Suppressor macrophage (primary cell): ENCODE measurements at places on chromosomes 2 and 18.

- no peak for DNase-seq
Observed at GRCh38 chr2:217402761-217403383, 543.0 kb upstream of the TNP1 start.

DNA sequence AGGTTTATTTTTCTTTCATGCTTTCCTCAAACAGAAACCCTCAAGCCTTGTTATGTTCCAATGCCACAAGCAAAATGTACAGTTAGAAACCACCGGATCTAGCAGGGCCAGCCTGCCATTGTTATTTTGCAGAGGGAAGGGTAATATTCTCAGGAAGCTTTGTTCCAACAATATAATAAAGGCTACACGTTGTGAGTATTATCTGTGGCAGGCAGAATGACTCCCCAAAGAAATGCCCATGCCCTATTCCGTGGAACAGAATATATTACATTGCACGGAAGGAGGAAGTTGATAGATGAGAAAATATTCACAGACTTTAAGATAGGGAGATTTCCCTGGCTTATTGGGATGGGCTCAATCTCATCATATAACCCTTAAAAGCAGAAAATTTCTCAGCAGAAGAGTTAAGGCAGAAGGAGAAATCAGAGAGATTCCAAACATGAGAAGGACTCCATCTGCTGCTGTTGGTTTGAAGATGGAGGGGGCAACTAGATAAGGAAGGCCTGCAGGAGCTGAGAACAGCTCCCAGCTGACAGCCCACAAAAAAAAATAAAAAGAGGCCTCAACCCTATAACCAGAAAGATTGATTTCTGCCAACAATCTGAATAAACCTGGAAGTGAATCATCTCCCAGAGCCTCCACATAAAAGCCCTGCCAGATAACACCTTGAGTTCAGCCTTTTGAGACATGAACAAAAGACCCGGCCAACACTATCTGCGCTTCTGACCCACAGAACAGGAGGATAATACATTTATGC, 466.6 kb downstream of the LPIN1 start:
- no peak for DNase-seq

DNA sequence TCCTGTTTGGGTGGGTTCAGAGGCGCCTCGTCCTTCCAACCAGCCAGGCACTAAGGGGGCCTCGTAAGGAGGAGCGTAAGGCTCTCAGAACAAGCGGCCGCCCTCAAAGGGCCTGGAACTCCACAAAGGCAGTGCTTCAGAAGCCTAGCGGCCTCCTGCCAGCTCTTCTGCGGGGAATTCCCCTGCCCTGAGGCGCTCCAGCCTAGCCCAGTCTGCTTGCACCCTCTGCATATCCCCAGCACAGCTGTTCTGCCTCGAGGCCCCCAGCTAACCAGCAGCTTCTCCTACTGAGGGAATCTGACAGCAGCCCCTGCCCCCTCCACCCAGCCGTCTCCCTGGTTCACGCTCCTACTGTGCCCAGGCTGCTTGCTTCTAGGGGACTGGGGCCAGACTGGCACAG, 265.9 kb downstream of the TFCP2L1 start:
- no peak for DNase-seq

- DNase-seq: peak; percentile 75
Observed at GRCh38 chr2:71070294-71071093, 2.0 kb downstream of the NAGK start.

DNA sequence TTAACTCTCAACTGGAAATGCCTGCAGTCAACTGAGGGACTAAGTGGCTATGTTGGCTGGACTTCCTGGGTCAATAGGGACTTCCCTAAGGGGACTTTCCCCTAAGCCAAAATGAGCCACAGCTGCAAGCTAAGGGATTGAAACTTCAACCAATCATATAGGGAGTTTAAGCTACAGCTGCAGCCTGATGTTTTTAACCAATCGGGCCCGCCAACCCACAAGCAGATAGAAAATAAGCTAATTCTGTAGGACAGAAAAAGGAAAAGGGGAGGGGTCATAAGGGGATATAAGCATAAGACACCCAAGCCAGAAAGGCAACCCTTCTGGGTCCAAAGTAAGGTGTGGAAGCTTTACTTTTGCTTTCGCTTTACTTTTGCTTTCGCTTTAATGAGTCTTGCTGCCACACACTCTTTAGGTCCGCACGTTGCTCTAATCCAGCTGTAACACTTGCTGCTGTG, 927.5 kb downstream of the ERBB4 start:
- DNase-seq: no peak

DNA sequence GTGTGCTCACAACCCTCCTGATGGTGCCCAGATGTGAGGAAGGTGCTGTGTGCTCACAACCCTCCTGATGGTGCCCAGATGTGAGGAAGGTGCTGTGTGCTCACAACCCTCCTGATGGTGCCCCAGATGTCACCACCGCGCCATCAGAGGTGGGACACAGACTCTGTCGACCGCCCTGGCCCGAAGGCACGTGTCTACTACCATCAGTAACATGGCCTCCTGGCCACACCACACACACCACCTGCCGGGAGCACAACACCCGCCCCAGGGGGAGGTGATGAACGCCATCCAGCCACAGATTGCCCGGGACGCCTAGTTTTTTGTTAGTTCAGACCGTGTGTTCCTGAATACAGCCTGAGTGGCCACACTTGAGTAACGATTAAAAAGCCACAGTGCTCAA, 24.5 kb downstream of the HDAC4 start:
- no peak for DNase-seq

GRCh38 chr2:4336864-4337263, 633.5 kb downstream of the DCDC2C start:
- DNase-seq: no peak

DNA sequence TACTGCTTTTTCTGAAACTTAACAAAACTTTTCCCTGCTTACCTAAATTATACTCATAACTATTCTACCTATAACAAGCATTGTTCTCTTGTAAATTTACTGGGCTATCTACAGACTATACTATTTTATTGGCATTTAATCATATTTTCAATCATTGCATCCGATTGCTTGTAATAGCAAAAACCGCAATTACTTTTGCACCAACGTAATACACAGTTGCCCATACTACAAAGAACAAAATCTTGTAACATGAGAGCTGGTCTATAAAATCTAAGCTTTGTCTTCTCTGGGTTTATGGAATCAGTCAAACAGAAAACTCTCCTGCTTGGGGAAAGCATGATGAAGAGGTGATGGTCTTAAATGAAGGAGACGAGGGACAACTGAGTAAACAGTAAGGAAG, 463.4 kb upstream of the ST6GAL2 start:
- DNase-seq: no peak

DNA sequence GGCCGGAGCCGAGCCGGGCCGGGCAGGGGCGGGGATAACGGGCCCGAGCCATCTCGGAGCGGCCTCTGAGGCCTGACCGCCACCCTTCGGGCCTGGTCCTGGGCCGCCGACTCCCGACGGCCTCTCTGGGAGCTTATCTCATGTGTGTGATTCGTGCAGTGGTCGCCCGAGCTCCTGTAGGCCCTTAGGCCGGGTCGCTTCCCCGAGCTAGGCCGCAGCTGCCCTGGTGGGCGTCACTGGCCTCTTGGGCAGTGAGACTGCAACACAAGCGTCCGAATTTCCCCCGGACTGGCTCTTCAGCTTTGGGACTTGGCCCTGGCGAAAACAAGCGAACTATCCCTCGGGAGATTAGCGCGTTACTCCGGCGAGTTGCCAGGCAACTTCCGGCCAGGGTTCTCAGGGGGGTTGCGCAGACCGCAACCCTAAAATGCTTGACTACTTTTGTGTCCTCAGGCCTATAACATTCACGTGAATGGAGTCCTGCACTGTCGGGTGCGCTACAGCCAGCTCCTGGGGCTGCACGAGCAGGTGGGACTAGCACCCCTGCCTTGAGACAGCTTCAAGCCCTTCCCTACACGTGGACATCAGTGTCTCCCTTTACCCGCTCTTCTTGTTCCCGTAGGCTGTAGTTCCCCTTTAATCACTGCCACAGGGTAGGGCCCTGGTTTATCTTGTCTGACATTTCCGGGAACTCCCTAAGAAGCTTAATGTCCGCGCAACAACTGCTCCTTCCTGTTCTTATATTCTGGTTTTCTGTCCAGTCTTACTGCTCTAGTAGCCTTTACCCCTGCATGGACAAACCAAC, 602 bp downstream of the SNX17 start:
- peak; percentile 86 for DNase-seq

DNA sequence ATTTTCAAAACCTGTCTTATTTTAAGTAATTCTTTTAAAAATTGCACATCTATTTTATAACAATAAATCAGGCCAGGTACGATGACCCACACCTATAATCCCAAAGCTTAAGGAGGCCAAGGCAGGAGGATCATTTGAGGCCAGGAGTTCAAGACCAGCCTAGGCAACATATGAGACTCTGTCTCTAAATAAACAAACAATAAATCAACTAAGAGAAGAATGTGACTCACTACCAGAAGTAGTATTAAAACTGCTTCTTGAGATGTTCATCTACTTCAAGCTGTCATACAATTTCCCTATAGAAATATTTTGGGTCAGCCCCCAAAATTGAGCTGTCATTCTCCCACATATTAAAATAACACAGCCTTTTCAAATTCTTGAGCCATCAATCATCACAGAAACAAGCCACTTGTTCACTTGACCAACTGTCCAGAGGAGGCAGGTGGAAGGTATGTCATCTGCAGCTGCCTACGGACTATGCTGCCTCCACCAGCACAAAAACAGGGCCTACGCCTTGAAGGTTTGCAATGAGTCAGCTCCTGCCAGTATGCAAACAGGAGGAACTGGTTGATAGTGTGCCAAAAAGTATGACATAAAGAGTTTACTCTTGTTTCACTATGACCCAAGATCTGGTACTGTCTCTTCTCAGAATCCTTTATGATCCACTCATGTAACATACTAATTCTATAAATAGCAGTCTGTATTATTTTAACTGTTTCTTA, 33.6 kb downstream of the KIDINS220 start:
- peak; percentile 21 for DNase-seq

GRCh38 chr2:224222974-224223373, 178.9 kb downstream of the FAM124B start:
- DNase-seq: no peak

GRCh38 chr2:33220533-33220932, 255.9 kb upstream of the RASGRP3 start:
- no peak for DNase-seq

DNA sequence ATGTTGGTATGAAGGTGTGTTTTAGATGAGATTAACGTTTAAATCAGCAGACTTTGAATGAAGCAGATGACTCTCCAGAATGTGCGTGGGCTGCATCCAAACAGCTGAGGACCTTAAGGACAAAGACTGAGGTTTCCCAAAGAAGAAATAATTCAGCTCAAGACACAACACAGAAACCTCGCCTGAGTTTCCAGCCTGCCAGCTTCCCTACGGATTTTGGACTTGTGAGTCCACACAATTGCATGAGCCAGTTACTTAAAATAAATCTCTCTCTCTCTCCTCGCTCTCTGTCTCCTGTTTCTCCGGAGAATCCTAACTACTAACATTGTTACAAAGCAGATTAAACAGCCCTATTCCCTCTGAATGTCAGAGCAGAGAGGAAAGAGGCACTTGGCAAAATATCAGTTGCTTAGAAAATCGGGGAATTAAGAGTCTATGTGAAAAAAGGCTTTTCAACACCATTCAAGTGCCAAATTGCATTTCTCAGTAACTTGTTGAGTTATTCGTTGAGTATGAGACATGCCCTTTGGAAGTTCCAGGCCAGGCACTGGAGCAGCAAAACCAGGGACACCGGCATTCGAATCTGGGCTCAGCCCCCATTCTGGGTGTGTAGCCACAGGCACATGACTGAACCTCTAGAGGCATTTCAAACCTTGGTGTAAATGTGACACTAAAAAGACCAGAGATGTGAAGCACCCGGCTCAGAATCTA, 174.6 kb upstream of the PID1 start:
- DNase-seq: peak; percentile 27

DNA sequence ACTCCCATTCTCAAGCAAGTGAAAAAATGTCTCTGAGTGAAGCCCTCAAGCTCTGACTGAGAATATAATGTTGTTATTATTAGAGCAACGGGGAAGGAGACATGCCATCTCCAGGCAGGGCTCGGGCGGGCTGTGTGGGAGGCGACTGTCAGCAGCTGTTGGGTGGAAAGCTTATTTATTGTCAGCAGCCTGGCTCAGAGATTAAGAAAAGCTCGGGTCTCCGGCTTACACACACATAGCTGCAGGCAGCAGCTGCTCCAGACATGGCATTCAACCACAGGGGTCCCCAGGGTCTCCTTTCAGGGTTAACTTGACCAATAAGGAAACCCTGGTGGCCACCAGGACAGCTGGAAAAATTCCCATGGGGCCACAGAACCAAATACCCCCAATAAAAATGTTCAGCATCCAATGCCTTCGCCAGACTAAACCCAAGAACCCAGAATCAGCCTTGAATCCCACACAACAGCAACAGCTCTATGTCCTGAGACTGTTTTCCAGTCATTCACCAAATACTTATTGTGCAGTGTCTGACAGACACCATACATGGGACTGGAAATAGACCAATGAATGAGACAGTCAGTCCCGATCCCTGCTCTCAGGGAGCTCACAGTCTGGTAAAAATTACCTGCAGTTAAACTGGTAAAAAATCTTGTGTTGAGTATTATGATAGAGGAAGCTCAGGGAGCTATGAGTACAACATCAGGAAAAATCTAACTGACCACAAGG, 70.5 kb upstream of the RTN4 start:
- peak; percentile 85 for DNase-seq

- no peak for DNase-seq
Observed at GRCh38 chr18:80088823-80089222, 20.2 kb upstream of the ADNP2 start.

GRCh38 chr2:169159686-169160085, 90.3 kb downstream of the DHRS9 start:
- no peak for DNase-seq

- peak; percentile 66 for DNase-seq
Observed at GRCh38 chr2:101012706-101013181, 10.7 kb downstream of the RPL31 start.

- no peak for DNase-seq
Observed at GRCh38 chr2:3282056-3282998, 95.3 kb downstream of the EIPR1 start.

DNA sequence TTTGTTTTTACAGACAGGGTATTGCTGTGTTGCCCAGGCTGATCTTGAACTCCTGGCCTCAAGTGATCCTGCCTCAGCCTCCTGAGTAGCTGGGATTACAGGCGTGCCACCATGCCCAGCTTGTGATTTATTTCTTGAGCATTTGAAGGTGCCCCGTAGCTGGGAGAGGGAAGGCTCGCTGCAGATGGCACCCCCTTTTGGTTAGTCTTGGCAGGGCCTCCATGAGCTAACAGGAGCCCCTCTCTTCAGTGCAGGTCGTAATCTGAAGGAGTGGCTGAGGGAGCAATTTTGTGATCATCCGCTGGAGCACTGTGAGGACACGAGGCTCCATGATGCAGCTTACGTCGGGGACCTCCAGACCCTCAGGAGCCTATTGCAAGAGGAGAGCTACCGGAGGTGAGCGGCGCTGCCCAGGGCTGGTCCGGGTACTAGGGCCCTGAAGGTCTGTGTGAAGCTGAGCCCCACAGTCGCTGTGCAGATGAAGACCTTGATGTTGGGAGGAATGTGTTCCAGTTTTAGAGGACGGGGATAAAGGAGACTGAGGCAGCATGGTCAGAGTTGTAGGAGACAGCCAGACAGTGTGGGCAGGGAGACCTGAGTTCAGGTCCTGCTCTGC, 6.7 kb downstream of the ASB1 start:
- no peak for DNase-seq

GRCh38 chr2:114082731-114083433, 193.0 kb downstream of the ACTR3 start:
- no peak for DNase-seq
